ENCODE measurements at places on chromosomes 12 and 14.

DNA sequence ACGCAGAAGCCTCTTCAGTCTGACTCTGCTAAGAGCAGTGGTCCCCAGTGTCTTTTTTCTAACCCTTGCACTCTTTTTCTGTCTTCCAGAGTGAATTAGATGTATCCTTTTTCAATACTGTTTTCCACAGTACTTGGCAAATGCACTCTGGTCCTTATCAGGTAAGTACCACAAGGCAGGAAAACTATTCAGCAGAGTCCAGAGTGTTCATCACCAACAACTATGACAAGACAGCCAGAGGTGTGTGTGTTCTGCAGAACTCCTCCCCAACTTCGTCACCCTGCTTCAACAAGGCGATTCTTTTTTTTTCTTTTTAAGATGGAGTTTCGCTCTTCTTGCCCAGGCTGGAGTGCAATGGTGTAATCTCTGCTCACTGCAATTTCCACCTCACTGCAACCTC is 54.3 kb upstream of the STRN3 start:
- H3K4me1 ChIP-seq, result peaks cover 5% of the 10 kb centered on the region
- H3K36me3 ChIP-seq, result peaks cover 13% of the 10 kb centered on the region

- no peak overlapping the region for H3K4me3 ChIP-seq
- H3K27ac ChIP-seq, result no peak overlapping the region
- H3K4me1 ChIP-seq, result no peaks in the 10 kb centered on the region
- H3K36me3 ChIP-seq, result no peaks in the 10 kb centered on the region
- no peaks in the 10 kb centered on the region for H3K27me3 ChIP-seq
Observed at GRCh38 chr14:38111046-38111445, 96.7 kb upstream of the SSTR1 start.

GRCh38 chr14:34009956-34010355 is 59.1 kb upstream of the EGLN3 start:
- DNase-seq, result no peak
- H3K27me3 ChIP-seq, result peaks cover 2% of the 10 kb centered on the region

DNA sequence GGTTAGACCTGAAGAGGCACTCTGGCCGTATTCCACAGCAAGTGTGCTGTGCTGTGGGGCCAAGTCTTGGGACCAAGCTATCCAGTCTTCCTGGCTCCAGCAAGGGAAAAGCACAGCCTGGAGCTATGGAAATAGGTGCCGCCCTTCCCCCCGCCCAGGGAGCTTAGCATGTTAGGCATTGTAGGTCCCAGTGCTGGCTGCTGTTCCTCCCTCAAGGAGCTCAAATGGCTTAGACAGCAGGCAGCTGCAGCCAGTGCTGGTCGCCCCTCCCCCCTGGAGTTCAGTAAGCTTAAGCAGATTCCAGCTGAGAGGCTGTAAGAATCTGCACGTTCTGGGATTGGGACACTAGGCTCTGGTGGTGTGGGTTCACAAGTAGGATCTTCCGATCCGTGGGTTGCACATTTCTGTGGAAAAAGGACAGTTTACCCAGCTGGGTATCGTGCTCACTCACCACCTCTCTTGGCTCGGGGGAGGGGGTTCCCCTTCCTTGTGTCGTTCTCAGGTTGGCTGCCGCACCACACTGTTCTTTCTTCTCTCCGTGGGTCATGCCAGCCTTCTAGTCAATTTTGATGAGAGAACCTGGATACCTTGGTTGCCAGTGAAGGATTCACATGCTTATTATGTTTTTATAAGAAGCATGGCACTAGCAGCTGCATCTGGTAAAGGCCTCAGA is 127.3 kb downstream of the CNTN1 start:
- H3K27me3 ChIP-seq, result no peaks in the 10 kb centered on the region
- no peak for DNase-seq
- H3K36me3 ChIP-seq, result no peaks in the 10 kb centered on the region
- no peaks in the 10 kb centered on the region for H3K4me1 ChIP-seq

DNA sequence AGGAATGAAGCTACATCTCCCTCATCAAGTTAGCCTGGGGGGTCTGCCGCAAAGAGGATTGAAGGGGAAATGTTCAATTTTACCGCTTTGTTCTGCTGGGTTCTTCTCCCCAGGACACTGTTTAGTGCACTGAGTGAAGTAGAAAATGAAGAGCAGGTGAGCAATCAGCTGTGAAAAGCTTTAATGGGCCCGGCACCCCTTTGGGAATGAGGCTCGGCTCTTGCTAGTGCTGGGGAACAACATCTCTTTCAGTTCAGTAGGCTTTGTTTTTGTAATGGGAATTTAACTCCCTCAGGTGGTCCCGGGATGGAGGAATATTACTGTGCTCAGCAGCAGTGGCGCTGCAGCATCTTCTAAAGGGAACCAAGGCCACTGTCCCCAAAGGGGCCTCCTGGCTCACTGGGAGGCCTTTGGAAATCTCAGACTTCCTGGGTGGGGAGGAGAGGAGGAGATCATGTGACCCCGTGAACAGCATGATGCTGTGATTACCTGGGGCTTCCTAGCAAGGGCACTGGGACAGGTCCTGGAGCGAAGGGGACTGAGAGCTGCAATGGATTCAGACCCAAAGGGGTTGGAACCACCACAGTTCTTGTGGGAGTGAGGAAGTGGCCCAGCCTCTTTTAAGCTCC is 85.2 kb upstream of the MAX start:
- no peaks in the 10 kb centered on the region for H3K27me3 ChIP-seq
- H3K36me3 ChIP-seq, result peaks cover 7% of the 10 kb centered on the region
- H3K27ac ChIP-seq, result peak overlapping the region; percentile 25
- no peak for DNase-seq
- peaks cover 21% of the 10 kb centered on the region for H3K4me1 ChIP-seq

GRCh38 chr14:91349481-91350074 is 68.0 kb downstream of the CCDC88C start:
- peak overlapping the region; percentile 90 for H3K27ac ChIP-seq
- DNase-seq, result no peak
- H3K27me3 ChIP-seq, result no peaks in the 10 kb centered on the region
- peaks cover 4% of the 10 kb centered on the region for H3K36me3 ChIP-seq

DNA sequence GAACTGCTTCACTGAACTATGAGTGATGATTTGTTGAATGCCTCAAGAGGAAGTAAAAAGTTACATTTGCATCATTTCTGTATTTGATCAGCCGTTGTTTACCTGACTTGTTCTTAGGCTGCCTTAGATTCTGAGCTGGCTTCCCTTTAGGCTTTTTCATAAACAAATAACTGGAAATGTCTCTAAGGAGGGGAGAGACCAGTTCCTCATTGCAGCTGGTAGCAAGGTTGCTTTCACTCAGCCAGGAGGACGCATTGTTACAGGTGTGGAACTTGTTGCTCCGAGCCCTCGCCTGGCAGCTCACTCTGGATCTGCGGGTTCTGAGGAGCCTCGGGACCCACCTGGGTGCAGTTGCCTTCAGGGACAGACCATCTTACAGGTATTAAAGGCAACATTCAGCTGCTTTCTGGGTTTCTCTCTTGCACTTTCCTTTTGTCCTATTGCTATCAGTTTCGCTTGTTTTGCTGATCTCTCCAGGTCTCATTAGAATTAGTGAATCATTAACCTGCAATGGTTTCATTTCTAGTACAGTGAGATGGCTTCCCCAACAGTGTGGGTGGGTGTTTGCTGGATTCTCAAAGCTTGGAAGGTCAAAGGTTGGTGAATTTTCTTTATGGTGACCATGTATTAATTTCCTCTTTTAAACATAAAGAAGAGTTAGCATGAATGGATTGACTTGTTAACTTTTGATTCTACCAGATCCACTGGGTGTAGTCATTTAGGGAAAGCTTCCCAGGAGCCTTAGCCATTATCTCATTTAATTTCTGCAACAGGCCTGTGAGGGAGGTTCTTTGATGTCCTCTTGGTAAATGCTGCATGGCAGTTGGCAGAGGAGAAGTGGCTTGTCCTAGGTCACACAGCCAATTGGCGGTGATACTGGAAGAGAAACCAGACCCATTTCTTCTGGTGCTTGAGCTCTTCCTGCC is at the start of gene PLEKHG7:
Gene PLEKHG7, plus strand, starts transcription at position 236 of the 926 bp plus-strand sequence. CDS start 3,643 bp downstream, outside the sequence.
- H3K36me3 ChIP-seq, result peaks cover 12% of the 10 kb centered on the region
- peak; percentile 54 for DNase-seq
- no peaks in the 10 kb centered on the region for H3K27me3 ChIP-seq
- H3K4me1 ChIP-seq, result peaks cover 32% of the 10 kb centered on the region

- H3K27me3 ChIP-seq, result no peaks in the 10 kb centered on the region
- H3K4me3 ChIP-seq, result no peak overlapping the region
- DNase-seq, result no peak
- H3K27ac ChIP-seq, result no peak overlapping the region
Observed at GRCh38 chr14:28875934-28876571, 109.5 kb downstream of the FOXG1 start.

- H3K27ac ChIP-seq, result peak overlapping the region; percentile 98
- H3K27me3 ChIP-seq, result no peaks in the 10 kb centered on the region
- DNase-seq, result peak; percentile 36
- peaks cover 2% of the 10 kb centered on the region for H3K36me3 ChIP-seq
- peak overlapping the region; percentile 88 for H3K4me3 ChIP-seq
- peaks cover 50% of the 10 kb centered on the region for H3K4me1 ChIP-seq
Observed at GRCh38 chr14:50001151-50001998, 108.5 kb downstream of the ARF6 start.

DNA sequence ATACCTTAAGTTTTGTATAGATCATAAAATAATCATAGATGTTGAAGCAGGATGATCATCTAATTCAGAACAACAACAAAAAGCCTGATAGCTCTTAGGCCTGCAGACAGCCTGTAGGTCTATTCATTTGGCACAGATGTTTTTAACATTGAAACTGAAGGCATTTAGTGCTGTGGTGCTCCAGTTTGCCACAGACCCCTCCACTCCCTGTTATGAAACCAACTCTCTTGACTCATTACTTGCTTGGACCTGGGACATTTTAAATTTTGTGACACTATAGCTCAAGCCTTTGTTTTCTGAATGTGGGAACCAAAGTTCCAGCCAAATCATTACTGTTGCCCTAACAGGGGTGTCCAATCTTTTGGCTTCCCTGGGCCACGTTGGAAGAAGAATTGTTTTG is 9.1 kb downstream of the PRKCH start:
- H3K4me1 ChIP-seq, result peaks cover 7% of the 10 kb centered on the region
- no peaks in the 10 kb centered on the region for H3K36me3 ChIP-seq
- DNase-seq, result no peak
- peaks cover 7% of the 10 kb centered on the region for H3K27me3 ChIP-seq
- no peak overlapping the region for H3K4me3 ChIP-seq

DNA sequence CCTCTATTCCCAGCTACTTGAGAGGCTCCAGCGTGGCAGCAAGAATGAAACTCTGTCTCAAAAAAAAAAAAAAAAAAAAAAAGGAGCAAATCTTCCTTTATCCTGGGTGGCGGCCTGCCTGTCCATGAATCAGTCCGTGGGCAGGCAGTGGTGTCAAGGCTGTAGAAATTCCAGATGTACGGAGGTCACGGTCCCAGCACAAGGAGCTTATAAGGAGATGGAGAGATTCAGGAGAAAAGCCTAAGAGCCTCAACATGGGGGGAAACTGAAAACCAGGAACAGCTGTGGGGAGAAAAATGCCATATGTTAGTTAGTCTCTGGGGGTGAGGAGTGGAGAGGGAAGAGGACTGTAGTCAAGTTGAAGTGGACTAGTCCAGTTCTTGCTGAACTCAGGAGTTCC is 130.5 kb upstream of the CRY1 start:
- no peak overlapping the region for H3K4me3 ChIP-seq
- H3K4me1 ChIP-seq, result no peaks in the 10 kb centered on the region
- no peak overlapping the region for H3K27ac ChIP-seq
- no peaks in the 10 kb centered on the region for H3K36me3 ChIP-seq
- H3K27me3 ChIP-seq, result peaks cover 8% of the 10 kb centered on the region

- H3K36me3 ChIP-seq, result no peaks in the 10 kb centered on the region
- H3K4me3 ChIP-seq, result peak overlapping the region; percentile 74
- H3K27me3 ChIP-seq, result no peaks in the 10 kb centered on the region
- peaks cover 31% of the 10 kb centered on the region for H3K4me1 ChIP-seq
- DNase-seq, result peak; percentile 11
Observed at GRCh38 chr12:4567073-4567881, 5.3 kb downstream of the DYRK4 start.

DNA sequence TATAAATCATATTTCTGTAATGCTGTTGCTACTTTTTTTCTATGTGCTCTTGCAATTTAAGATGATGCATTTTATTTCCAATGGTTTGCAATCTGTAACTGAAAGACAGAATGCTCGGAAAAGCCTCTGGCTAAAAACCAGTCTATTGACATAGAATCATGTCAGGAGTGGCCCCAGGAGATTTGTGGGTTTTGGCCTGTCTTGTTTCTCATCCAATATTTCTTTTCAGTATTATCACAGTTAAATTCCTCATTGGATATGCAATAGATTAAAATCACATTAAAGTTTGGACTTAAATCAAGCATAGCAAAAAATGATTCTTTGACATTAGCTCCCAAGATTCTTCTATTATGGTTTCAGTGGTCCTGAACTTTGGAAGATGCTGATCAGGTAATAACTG is 19.1 kb upstream of the SLC38A2 start:
- H3K4me3 ChIP-seq, result no peak overlapping the region
- peaks cover 20% of the 10 kb centered on the region for H3K36me3 ChIP-seq
- peak overlapping the region; percentile 91 for H3K27ac ChIP-seq
- H3K4me1 ChIP-seq, result peaks cover 40% of the 10 kb centered on the region

DNA sequence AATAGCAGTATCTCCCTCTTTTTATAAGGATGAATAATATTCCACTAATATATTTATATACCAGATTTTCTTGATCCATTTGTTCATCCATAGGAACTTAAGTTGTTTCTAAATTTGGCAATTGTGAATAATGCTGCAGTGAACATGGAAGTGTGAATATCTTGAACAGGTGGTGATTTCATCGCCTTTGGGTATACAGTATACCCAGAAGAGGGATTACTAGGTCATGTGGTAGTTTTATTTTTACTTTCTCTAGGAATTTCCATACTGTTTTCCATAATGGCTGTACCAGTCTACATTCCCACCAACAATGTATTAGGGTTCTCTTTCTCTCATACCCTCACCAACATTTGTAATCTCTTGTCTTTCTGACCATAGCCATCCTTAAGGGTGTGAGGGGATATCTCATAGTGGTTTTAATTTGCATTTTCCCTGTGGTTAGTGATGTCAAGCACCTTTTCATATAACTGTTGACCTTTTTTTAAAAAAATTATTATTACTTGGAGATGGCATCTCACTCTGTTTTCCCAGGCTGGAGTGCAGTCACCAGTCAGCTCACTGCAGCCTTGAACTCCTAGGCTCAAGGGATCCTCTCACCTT is 20.5 kb downstream of the PPHLN1 start:
- no peak overlapping the region for H3K27ac ChIP-seq
- peaks cover 5% of the 10 kb centered on the region for H3K4me1 ChIP-seq
- no peak overlapping the region for H3K4me3 ChIP-seq
- no peaks in the 10 kb centered on the region for H3K27me3 ChIP-seq
- DNase-seq, result no peak
- H3K36me3 ChIP-seq, result peaks cover 1% of the 10 kb centered on the region

DNA sequence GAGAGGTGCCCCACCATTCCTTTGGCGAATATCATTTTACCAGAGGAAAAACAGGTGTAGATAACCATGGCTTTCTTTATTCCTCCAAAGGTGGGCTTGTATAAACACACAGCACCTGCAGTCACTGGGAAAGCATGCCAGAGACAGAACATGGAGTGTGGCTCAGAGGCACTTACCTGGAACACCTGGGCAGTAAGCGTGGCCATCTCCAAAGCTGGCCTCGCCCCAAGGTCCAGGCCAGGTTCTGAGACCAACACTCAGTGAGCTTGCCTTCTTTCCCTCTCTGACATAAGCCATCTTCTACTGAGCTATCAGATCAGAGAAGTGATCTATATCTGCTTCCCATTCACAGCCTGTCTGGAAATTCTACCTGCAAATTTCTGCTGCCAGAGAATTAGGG is 70.5 kb downstream of the NUAK1 start:
- no peaks in the 10 kb centered on the region for H3K36me3 ChIP-seq
- peaks cover 8% of the 10 kb centered on the region for H3K27me3 ChIP-seq
- no peak overlapping the region for H3K27ac ChIP-seq

- H3K36me3 ChIP-seq, result no peaks in the 10 kb centered on the region
- peaks cover 23% of the 10 kb centered on the region for H3K27me3 ChIP-seq
- peaks cover 13% of the 10 kb centered on the region for H3K4me1 ChIP-seq
Observed at GRCh38 chr12:6818222-6818621, 3.4 kb upstream of the GPR162 start.

GRCh38 chr14:99117671-99118045 is 154.3 kb downstream of the BCL11B start:
- H3K36me3 ChIP-seq, result no peaks in the 10 kb centered on the region
- no peak for DNase-seq
- H3K27me3 ChIP-seq, result no peaks in the 10 kb centered on the region
- no peaks in the 10 kb centered on the region for H3K4me1 ChIP-seq
- H3K4me3 ChIP-seq, result no peak overlapping the region

Measured in memory B cell (primary cell).